ENCODE measurements at places on chromosomes 7 and 10.
A peak's percentile ranks its signal among the peaks of the same experiment; 100 is the strongest.

GRCh38 chr10:48389272-48389671 is 82.8 kb downstream of the MAPK8 start:
- DNase-seq, result no peak

GRCh38 chr10:89032141-89032891 is 41.7 kb downstream of the FAS start:
- no peak for DNase-seq

GRCh38 chr7:140672382-140673062 is at the start of gene ADCK2:
Gene ADCK2 (plus strand): TSS chr7:140672945. CDS start chr7:140673331, 386 bp downstream.
- peak; percentile 65 for DNase-seq

DNA sequence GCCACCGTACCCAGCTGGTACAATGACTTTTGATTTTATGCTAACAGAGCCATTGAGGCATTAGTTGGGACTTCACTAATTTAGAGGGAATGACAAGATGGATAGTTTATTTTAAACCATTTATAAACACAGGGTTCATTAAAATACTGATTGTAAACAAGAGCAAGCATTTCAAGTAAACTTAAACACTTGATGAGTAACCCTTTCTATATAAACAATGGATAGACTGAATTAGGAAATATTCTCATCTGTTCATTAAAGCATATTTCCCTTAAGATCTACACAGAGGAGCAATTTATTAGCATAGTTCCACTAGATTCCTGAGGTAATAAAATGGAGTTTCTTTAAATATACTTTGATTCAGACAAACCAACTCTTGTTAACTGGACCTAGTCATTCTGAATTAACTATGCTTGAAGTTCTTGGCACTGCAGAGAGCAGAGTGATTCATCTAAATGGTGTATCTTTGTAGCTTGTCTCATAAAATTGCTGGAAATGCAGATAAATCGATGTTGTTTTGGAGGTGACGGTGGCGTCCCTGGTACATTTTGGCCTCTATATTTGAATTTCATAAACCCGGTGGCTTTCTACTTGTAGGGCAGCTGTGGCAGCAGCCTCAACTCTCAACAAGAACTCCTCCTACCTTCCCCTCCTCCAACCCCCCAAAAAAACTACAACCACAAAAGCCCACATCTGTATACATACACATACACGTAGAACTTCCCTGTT is 15.4 kb upstream of the VDAC2 start:
- no peak for DNase-seq

- no peak for DNase-seq
These were observed 991.5 kb downstream of the NRG3 start for GRCh38 chr10:82866424-82867020.

DNA sequence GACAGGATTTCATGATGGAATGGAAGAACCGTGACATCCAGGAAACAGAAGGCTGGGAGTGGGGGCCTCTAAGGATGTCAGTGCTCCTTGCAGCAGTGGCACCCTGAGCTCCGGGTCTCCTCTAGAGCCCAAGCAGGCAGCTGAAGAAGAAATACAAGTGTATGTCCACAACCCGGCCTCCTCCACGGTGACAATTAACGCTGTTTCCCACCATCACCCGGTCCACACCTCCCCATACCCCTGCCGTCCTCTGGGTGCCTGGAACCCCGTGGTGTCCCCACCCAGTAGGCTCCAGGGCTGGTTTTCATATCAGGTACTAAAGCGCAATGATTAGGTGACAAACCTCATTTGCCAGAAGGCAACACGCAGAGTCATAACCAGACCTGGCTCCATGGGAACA is 30.3 kb downstream of the GRID1 start:
- DNase-seq, result no peak

DNA sequence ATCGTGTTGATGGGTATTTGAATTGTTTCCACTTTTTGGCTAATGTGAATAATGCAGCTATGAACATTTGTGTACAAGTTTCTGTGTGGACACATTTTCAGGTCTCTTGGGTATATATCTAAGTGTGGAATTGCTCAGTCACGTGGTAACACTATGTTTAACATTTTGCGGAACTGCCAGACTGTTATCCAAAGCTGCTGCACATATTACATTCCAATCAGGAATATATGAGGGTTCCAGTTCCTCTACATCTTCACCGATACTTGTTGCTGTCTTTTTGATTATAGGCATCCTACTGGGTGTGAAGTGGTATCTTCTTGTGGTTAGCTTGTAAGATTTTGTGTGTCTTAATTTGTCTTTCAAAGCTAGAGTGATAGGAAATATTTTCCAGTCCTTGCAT is 6.8 kb downstream of the PTPN12 start:
- DNase-seq, result no peak

Data from CD4-positive, alpha-beta T cell treated with Interleukin-1 beta for 1 hour (primary cell).